Activated T-cell treated with anti-CD3 and anti-CD28 coated beads for 4 hours (primary cell): ENCODE measurements at places on chromosomes 7 and 10.
A peak's percentile ranks its signal among the peaks of the same experiment; 100 is the strongest.

GRCh38 chr7:35370687-35371086 is 116.8 kb upstream of the TBX20 start:
- DNase-seq = no peak

DNA sequence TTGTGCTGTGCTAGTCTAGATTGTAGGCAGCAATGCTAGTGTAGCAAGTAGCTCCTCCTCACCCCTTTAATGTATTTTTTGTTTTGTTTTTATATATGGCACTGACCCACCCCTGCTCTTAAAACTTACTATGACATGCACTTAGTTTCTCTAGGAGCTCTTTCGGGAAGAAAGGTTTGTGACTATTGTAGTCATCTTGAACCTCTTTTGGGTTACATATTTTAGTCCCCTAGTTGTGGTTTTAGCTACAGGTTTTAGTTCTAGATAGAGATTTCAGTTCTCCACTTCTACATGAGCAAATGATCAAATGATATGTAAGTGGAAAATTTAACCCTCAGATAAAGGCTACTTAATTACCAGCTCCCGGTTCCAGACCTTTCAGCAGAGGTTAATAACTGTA is 14.9 kb downstream of the MINPP1 start:
- no peak for DNase-seq

DNA sequence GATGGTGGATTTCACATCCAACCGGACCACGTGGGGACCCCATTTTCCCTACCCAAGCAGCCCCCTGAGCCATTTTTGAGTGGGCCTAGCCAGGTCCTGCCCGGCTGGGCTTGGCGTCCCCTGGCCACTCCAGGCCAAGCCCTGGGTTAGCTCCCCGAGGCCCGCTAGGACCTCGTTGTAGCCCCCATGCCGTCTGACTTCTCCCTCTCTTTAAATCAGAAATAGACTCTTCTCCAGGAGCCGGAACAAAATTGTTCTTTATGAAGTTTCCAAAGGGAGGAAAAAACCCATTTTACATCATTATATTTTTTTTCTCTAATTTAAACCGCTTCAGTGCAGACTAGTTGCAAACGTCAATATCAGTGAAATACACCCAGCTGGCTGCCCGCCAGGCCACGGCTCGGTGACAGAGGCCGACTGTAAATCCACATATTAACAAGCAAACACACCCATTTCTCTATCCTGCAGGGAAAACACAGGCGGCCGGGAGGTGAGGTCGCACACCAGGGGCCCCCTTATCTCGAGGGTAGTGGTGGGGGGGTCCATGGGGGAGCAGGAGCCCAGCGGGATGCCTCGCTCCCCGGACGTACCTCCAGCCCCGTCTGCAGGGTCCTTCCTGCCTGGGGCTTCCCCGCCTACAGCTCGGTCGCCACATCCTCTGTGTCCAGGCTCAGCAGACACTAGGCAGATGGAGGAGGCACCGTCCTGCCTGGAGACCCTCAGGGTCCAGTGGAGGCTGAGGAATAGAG is 72.7 kb downstream of the ELFN1 start:
- DNase-seq = no peak

GRCh38 chr7:94588075-94588474 is 67.9 kb downstream of the SGCE start:
- no peak for DNase-seq

DNA sequence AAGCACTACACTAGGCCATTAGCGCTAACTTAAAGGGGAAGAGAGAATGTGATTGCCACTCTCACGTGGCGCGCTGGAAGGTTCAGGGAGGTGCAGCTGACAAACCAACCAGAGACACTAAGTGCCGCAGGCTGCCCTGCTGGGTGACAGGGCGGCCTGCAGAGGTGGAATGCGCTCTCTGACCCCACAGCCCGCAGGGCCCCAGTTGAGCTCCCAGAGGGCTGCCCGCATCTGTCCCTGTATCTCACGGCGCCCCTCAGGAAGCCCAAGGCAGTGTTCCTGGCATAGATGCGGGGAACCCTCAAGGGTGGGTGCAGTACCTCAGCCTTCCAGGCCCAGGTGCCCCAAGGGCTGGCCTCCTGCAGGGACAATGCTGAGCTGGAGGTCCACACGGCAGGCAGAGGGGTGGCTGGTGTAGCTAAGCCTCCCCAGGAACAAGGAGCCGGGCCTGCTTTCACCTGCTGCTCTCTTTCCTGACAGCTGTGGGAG is 66.6 kb downstream of the CALML3 start:
- no peak for DNase-seq

GRCh38 chr7:43552122-43552521 is 30.8 kb upstream of the STK17A start:
- DNase-seq = no peak

GRCh38 chr7:137454246-137454724 is 110.8 kb upstream of the PTN start:
- DNase-seq = no peak

GRCh38 chr7:53812135-53812534 is 730.0 kb upstream of the VSTM2A start:
- DNase-seq = no peak

DNA sequence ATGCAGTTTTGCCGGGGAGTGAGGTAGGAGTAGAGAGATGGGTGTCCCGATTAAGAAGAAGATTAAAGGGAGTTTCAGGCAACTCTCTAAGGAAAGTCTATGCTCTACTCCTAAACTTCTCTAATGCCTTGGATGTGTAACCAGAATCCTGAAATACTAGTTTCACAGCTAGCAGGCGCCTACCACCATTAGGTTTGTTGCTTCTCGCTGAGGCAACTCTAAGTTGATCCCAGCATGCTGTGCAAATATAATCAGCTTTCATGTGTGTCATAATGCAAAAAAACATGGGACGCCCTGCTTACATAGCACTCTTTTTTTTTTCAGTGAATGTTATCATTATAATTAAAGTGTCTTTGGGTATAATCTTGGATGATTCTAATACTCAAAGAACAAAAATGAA is 50.4 kb upstream of the FAM3C start:
- no peak for DNase-seq

DNA sequence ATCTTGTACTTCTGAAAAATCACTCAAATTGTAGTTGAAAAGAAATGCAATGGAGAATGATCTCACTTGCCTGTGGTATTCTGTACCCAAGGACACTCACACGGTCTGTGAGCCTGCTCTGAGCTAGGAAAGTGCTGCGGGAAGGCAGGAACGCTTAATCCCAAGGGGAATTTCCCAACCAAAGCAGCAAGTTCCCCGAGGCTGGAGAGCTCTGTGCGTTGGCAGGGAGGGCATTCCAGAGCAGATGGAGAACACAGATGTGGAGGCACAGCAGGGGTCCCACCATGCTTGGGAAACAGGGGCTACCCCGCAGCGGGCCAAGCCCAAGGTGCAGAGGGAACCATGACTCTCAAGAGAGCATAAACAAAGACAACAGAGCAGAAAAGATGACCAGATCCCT is 13.6 kb downstream of the SVIL start:
- DNase-seq = no peak

- DNase-seq = no peak
Observed at GRCh38 chr10:14184841-14185315, 145.8 kb downstream of the FRMD4A start.

GRCh38 chr10:125133696-125134482 is 26.5 kb downstream of the CTBP2 start:
- no peak for DNase-seq

DNA sequence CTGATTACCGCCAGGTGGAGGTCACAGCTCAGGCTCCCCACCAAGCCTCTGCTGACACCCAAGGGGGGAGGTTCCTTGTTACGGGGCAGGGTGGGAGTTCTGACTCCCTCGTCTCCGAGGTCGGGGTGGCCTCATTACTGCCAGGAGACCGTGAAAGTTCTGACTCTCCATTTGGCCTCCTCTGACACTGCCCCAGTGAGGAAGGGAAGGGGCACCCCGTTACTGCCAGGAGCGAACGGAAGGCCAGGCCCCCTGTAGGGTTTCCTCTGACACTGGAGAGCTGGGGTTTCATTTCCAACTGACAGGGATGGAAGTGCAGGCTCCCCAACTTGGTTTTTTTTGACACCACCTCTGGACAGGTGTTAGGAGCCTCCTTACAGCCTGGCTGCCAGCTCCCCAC is 138.1 kb upstream of the EEPD1 start:
- DNase-seq = no peak

GRCh38 chr7:139942636-139943035 is 113.6 kb downstream of the TBXAS1 start:
- no peak for DNase-seq

DNA sequence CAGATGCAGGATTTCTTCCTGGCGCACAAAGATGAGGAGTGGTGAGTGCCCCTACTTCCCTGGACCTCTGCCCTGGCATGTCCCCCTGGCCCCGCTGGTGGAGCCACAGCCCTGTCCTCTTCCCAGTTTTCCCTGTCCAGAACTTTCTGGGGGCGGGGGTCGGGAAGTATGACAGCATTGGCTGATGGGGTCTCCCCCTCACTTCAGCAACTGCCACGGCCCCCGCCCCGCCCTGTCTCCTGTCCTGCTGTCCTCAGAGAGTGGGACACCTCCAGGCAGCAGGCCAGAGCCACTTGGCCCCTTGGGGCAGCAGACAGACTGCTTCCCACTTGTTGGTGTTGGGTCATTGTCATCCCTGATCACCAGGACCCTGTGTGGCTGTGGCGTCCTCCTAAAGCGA is 7.3 kb downstream of the SRRT start:
- no peak for DNase-seq

GRCh38 chr10:74589226-74589673 is 237.2 kb upstream of the KAT6B start:
- DNase-seq = peak; percentile 74

GRCh38 chr10:77325233-77325537 is 312.4 kb downstream of the KCNMA1 start:
- DNase-seq = no peak

- DNase-seq = no peak
Observed at GRCh38 chr10:120684226-120684625, 166.9 kb upstream of the WDR11 start.

DNA sequence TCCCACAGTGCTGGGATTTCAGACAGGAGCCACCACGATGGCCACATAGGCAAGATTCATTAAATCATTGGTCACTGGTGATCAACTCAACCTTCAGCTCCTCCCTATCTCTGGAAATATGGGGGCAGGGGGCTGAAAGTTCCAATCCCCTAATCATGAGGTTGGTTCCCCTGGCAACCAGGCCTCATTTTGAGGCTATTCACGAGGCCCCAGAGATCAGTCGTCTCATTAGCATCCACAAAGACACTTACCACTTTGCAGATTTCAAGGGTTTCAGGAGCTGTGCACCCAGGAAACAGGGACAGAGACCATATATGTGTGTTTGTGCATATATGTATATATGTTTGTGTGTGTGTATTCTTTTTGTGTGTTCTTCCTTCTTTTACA is 7.7 kb upstream of the GUSB start:
- DNase-seq = no peak

DNA sequence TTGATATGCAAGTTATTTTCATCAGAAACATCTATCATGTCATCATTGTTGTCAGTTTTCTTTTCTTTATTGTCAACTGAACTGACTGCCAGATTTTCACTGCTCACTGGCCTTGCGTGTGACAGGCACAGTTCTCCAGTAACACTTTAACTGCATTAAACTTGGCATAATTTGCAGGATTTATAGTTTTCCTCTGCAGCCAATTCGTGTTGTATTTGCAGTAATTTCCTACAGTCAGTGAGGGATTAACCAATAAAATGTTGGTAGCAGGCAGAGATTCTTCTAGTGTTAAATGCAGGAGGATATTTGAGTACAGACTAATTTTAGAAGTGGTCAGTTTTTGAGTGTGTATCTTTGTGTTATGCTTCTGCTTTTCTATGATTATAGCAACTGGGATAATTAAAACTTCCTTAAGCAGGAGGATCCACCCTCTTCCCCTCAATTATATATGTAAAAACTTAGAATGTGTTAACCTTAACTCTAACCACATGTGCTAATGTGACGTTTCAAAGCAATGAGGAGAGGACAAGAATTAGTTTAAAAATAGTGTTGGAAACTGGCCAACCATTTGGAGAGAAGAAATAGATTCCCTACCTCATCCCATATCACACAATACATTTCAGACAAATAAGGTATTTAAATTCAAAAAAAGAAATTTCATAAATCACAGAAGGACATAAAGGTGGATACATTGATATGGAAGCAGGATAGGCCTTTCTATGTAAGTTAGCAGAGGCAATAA is 365.5 kb upstream of the BMPER start:
- DNase-seq = no peak

DNA sequence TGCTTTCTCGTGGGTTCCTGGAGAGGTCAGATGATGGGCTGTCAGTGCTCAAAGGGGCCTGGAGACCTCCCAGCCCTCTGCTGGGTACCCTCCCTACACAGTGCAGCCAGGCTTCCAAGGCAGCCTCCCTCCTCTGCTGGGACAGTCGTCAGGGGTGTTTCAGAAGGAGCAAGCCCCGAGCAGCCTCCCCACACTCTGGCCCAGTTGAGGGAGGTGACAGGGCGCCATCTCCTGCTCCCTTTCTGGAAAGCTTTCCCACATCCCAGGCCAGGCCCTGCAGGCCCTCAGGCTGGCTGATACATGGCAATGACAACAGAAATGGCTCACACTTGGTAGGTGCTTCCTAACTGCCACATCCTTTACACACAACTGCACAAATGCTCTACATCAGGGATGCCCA is 32.1 kb downstream of the KCNMA1 start:
- no peak for DNase-seq

DNA sequence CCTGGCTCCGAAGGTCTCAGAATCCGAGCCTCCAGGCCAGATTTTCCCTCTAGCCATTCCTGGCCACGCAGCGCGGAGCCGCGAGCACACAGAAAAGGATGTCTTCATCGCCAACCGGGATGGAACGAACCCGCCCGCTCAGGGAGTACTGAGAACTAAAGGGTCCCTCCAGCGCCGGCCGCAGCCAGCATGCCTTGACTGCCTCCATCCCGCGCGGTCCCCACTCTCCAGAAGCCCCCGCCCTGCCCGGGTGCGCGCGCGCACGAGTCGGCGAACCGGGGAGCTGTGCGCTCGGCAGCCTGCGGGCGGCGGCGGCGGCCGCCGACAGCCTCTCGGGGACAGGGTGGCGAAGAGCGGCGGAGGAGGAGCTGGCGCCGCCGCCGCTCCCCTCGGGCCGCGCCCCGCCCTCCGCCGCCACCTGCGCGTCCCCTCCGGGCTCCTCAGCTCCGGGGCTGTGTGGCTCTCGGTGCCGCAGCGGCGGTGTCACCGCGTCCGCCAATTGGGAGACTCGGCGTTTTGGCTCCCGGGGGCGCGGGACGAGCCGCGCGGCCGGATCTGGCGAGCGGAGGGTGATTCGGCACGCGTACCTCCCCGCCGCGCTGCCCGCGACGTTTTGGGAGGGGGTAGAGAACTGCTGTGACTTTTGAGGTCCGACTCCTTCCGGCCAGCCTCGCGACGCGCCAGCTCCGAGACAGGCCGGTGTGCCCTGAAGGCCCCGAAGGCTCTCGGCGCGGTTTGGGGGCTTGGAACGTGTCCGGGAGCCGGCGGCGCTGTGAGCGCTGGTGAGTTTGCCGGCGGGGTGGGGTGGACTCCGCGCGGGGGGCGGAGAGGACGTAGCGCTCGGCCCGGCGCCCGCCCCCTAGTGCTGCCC is 453 bp upstream of the GALNT17 start:
- no peak for DNase-seq

- DNase-seq = no peak
Observed at GRCh38 chr10:15625261-15625660, 94.5 kb downstream of the ITGA8 start.

GRCh38 chr7:91942312-91942711 is 1.6 kb downstream of the AKAP9 start:
- no peak for DNase-seq
